ENCODE measurements at places on chromosomes 4 and X.
A peak's percentile ranks its signal among the peaks of the same experiment; 100 is the strongest.

GRCh38 chr4:154329268-154329868, 162.2 kb downstream of the DCHS2 start:
- DNase-seq, result no peak

GRCh38 chr4:78951862-78952472, 12.7 kb upstream of the PAQR3 start:
- DNase-seq, result no peak

- no peak for DNase-seq
Measured at GRCh38 chr4:115233600-115233999, 120.2 kb upstream of the NDST4 start.

GRCh38 chrX:13547671-13548070, 21.7 kb upstream of the EGFL6 start:
- no peak for DNase-seq

DNA sequence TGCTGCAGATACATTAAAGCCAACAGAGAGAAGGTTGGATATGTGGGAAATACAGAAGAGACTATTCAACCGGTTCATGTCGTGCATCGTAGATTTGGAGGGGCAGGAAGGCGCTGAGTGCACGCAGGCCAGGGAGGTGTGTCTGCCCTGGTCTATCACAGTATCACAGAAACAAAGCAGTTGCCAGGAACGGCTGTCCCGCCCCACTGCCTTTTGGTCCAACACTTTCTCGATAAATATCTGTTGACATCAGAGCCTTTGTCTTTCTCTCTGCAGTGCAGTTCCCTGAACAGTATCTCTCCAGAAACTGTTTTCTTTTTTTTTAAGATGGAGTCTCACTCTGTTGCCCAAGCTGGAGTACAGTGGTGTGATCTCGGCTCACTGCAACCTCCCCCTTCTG, 151.1 kb upstream of the BCOR start:
- no peak for DNase-seq

GRCh38 chr4:170248029-170248428, 158.3 kb upstream of the AADAT start:
- no peak for DNase-seq

DNA sequence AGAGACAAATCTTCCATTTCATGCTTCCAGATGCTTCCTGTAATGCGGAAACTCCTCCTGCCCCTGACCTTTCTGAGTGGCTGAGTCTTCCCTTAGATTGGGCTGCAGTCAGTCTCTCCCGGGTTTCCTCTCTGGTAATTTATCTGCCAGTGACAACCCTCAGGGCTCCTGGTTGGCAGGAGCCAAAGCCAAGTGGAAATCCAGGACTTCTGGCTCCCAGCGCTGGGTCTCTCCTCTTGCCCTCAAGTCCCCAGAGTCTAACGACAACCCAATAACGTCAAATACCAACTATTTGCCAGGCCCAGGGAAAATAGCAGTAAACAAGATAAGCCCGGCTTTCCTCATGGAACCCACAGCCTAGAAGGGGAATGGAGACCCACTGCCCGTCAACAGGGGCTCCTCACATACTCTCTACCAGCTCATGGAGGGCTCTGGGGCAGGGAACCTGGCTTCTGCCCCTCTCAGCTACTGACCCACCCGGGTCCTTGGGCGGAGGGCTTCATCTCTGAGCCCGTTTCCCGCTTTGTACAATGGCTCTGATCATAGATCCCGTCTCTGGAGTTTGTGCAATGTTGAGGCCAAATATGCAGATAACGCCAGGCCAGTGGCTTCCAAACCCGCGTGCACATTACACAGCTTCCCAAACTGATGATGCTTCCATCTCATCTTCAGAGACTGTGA, 1.1 kb upstream of the TBC1D14 start:
- no peak for DNase-seq

GRCh38 chr4:80058740-80059139, 14.3 kb downstream of the ANTXR2 start:
- DNase-seq, result no peak

DNA sequence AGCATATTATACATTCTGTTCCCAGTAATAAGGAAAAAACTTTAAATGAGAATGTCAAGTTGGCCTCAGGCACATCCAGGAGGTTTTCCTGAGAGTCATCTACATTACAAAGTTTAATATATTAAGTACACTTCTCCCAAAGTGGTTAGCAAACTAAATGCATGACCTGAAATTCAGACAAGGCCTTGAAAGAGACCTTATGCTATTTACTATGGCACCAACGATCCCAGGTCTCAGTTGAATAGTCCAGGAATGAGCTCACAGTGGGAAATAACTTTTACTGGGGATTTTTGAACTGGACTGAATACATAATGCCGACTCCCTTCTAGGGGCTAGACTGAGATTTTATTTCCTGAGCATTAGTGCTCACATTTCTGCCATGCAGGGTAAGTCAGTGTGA, 1577.5 kb upstream of the PCDH7 start:
- no peak for DNase-seq

GRCh38 chr4:145935253-145936141, 3.1 kb downstream of the ZNF827 start:
- DNase-seq, result peak; percentile 42

GRCh38 chr4:13711233-13711785, 83.8 kb upstream of the BOD1L1 start:
- no peak for DNase-seq

DNA sequence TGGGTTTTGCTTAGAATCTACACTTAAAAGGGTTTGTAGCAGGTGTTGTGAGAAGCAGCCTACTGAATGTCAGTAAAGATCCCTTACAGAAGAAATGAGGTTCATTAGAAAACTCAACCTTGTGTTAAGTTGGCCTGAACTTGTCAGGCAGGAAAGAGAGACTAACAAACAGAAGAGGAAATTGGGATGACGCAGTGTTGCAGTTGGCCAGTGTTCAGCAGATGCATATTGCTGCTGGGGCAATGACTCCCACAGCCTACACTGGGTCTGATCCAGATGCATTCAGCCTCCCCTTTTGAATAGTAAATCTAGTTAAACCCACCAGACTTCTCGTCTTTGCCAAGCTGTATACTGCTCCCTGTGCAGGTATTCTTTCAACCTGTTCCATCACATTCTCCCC, 409.4 kb downstream of the UBE2NL start:
- DNase-seq, result no peak

GRCh38 chr4:3709846-3710441, 56.2 kb upstream of the ADRA2C start:
- no peak for DNase-seq

DNA sequence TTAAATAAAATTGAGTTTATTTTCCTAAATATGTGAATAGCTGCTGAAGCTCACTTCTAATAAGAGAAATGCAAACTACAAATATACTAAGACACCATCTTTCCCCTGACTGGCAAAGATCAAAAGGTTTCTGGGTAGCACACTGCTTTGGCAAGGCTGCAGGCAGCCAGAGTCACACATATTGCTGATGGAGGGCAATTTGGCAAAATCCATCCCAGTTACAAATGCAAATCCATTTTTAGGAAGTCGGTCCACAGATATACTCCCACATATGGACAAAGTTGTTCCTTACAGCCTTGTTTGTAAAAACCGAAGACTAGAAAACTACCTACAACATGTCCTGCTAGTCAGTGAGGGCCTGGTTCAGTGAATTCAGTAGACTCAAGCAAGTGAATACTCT, 12.4 kb downstream of the USP46 start:
- DNase-seq, result no peak

- no peak for DNase-seq
Measured at GRCh38 chr4:168831585-168831918, 178.5 kb downstream of the CBR4 start.

DNA sequence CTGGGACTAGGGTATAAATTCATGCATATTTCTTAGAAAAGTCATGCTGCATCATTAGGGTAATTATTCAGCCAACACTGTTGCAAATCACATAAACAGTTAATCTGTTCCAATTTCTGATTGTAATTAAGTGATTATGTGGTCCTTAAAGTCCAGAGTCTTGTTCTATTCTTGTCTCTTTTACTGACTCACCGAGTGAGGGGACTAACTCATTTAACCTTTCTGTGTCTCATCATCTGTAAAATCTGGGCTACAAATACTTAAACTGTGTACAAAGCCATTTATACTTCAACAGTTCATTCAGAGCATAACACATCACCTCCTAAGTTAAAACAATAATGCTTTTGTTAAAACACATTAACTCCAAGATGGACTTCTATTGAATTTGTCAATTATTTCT, 65.4 kb upstream of the KLHL13 start:
- no peak for DNase-seq

- DNase-seq, result no peak
Measured at GRCh38 chr4:52864793-52865192, 2.7 kb downstream of the RASL11B start.

- DNase-seq, result no peak
Measured at GRCh38 chr4:75699299-75699698, 25.1 kb upstream of the USO1 start.

- DNase-seq, result peak; percentile 68
Measured at GRCh38 chrX:150362599-150363481, at the start of gene MAMLD1. MAMLD1 (plus strand) TSS chrX:150363317; CDS start chrX:150445517, 82,200 bp downstream.

DNA sequence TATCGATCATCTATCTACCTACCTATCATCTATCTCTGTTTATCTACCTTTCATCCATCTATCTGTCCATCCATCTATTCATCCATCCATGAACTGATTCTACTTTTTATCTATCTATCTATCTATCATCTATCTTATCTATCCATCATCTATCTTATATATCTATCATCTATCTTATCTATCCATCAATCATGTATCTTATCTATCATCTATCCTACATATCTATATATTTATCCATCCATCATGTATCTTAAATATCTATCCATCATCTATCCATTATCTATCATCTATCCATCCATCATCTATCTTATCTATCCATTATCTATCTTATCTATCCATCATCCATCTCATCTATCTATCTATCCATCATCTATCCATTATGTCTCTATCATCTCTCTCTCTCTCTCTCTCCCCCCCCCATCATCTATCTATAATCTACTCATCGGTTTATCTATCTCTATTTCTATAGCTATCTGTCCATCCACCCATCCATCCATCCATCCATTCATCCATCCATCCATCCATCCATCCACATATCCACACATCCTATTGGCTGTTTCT, 20.9 kb downstream of the ARSD start:
- DNase-seq, result no peak

DNA sequence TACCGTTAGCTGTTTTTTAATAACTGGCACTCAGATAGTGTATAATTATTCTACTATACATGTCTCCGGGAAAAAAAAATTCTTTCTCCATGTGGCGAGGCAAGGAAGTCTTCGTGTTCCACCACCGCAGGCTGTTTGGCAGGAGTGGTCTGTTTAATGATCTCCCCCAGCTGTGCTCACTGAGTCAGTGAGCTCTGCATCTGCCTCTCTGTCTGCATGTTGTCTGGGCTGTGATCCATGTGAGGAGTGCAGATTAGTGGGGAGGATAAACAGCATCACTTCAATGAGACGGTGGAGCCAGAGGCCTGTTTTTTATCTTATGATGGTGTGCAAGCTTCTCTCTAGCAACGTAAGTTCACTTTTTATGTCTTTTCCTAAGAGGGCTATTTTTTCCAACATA, 69.8 kb downstream of the RPS3A start:
- no peak for DNase-seq

- no peak for DNase-seq
Measured at GRCh38 chr4:121096629-121097028, 24.3 kb upstream of the NDNF start.

- DNase-seq, result no peak
Measured at GRCh38 chrX:129678614-129679195, 23.9 kb upstream of the APLN start.

DNA sequence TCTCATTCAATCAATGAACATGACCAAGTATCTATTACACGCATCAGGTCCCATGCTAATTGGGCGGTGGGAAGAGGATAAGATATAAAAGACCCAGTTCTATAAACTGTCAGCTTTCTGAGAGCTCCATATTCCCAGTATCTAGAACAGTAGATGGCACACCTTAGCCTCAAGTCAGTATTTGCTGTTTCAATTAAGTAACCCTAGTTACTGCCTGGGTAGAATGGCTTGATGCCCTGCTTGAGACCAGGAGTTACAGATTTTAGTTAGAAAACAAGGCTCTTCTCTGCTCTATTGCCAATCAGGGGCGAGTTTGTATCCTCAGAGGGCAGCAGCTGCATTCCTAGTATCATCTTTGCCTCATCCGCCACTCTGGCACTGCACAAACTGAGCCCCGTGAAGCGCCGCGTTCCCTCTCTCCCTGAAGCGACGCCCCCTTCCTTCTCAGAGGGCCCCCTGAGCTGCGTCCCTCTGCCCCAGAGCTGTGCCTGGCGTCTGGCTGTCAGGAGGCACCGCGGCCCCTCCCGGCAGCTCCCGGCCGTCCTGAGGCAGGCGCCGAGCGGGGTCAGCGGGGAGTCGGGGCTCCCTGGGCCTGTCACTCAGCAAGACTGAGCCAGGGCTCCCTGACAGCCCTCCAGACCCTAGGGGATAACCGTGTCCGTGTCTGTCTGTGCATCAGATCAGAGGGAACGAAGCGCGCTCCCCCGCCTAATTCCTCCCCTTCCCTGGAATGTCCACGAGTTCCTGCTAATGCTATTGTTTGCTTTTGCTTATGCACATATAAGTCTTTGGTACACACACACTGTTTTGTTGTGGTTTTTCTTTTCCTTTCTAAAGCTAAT, 212.4 kb upstream of the TTC29 start:
- DNase-seq, result no peak

GRCh38 chr4:184440595-184441358, 33.6 kb downstream of the IRF2 start:
- DNase-seq, result no peak

DNA sequence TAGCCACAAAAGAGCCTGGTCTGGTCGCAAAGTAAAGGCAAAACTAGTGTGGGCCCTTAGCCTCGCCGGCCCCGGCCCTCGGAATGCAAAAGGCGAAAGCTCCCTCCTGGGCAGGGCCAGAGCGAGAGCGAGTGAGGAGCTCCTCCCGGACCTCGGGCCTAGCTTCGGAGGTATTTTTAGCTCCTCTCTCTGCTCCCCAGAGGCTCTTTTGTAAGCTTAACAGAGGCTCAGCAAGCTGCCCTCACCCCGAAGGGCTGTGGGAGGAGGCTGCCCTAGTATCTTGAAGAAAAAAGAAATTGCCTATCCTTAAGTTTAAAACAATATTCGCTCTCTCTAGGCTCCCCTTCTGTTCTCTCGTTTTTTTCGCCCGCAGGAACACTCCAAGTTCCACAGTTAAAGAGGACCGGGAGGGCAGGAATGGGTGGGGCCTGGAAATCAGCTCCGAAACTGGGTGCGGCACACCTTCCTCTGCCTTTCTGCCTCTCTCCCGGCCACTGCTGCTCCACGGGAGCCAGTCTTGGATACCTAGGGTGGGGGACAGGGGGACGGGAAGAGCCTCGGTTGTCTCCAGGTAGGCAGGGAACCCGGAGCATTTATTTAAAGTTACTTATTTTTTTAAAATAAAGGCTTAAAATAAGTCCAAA, 12.1 kb downstream of the HAND2 start:
- DNase-seq, result no peak

GRCh38 chrX:118571836-118572235, 76.2 kb downstream of the DOCK11 start:
- DNase-seq, result peak; percentile 31
